ENCODE measurements at places on chromosomes 16 and 17.

- no peak for DNase-seq
Measured at GRCh38 chr16:7614021-7614795, 281.6 kb downstream of the RBFOX1 start.

- no peak for DNase-seq
Measured at GRCh38 chr16:16048904-16049582, 99.6 kb downstream of the ABCC1 start.

DNA sequence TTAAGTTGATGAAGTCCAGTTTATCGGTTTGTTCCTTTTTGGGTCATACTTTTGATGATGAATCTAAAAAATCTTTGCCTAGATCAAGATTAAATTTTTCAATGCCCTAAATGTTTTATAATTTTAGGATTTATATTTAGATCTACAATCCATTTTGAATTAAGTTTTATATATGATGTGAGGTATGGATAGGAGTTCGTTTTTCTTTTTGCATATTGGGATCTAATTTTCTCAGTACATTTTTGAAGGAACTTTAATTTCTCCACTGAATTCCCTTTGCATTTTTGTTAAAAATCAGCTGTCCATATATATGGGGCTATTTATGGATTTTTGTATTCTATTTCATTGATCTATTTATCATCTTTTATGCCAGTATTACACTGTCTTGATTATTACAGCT, 125.5 kb upstream of the HS3ST2 start:
- no peak for DNase-seq

GRCh38 chr17:72411124-72411563, 290.3 kb downstream of the SOX9 start:
- no peak for DNase-seq

DNA sequence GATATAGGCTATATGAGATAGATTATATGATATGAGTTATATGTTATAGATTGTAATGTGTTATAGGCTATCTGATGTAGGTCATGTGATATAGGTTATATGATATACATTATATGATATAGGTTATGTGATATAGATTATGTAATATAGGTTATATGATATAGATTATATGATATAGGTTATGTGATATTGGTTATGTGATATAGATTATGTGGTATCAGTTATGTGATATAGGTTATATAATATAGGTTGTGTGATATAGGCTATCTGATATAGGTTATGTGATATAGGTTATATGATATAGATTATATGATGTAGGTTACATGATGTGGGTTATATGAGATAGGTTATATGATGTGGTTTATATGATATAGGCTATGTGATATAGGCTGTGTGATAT, 68.5 kb downstream of the RGS9 start:
- no peak for DNase-seq

DNA sequence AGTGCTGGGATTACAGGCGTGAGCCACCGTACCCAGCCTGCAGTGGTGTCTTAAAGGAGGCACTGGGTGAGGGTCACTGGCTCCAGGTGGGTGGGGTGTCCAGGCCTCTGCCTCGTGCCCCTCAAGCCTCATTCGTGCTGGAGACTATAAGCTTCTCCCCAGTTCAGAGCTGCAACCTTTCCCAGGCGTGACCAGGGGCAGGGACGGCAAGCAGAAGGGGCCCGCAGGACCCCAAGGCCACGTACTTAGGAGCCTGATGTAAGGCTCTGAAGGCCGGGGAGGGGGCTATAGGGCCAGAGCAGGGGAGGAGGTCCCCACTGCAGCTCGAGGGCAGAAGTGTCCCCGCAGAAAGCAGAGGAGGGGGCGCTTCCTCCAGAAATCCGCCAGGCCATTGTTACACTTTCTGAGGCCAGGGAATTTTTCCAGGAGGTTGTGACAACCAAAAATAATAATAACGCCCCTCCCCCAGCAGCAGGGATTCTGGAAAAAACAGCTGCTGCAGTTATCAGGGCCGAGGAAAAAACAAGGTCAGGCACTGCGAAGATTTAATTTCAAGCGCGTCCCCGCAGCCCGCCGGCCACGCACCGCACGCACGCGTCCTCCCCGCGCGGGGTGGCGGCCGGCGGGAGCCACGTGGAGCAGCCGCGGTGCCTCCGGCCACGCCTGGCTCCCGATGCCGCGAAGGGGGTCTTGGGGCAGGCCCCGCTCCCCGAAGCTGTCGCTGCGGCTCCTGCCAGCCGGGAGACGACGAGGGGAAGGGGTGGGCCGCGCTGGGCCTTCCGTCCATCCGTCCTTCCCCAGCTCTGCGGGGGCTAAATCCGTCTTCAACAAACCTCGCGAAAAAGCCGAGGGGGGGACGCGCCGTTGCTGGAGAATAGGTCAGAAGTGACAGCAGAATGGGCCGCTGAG, 45.8 kb upstream of the SLC38A10 start:
- no peak for DNase-seq

DNA sequence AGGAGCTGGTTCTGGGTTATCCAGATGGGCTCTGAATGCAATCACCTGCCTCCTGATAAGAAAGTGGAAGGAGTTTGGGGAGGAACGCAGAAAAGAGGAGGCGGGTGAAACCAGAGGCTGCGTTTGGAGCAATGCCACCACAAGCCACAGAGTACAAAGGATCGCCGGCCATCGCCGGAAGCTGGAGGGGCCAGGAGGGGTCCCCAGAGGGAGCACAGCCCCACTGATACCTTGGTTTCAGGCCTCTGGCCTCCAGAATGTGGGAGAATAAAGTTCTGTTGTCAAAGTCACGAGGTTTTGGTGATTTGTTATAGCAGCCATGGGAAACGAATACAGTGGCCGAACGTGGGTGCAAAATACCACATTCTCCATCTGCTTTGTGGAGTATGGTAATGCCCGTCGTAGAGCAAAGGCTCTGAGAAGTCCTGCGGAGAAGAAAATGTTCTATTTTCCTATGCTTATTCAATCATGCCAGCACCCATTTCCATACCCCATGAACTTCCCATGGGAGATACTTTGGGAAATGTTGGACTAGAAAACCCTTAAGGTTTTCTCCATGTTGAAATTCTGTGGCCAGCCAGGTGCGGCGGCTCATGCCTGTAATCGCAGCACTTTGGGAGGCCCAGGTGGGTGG, 51.4 kb downstream of the ZDHHC7 start:
- DNase-seq, result no peak

DNA sequence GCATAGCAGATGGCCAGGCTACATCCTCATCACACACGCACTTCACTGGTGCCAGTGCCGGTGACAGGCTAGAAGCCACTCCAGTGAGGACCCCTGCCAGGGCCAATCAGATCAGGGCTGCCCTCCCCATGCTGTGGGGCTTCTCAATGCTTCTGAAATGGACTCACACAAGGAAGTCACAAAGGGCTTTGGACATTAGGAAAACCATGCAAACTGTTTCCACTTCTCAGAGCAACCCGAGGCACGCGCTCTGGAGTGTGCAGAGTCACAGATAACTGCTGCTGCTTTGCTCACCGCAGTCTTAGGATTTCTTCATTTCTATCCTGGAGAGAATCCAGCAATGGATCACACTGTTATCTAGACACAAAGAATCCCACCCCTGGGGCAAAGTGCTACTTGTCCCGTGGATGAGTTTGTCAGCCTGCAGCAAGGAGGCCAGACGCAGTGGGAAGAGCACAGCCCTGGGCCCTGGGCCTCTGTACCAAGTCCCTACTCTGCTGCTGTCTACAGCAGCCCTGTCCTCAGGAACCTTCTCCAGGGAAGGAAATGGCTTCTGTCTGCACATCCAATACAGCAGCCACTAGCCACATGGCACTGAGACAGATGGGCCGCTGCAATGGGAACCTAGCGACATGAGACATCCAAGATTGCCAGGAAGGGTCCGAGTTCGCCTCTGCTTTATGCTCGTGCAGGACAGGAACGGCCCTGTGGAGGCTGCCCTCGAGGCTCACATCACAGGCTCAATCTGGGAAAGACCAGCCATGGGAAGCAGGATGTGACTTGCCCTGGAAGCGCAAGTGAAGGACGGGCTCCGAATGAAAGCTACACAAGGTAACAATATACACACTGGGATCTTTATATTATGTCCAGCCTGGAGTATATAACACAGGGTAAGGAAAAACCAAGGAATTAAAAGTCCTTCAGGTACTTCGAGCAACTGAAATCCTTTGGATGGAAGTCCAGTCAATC, 169.3 kb downstream of the ZFHX3 start:
- DNase-seq, result no peak

- no peak for DNase-seq
Measured at GRCh38 chr17:14014657-14015056, 54.6 kb upstream of the COX10 start.

DNA sequence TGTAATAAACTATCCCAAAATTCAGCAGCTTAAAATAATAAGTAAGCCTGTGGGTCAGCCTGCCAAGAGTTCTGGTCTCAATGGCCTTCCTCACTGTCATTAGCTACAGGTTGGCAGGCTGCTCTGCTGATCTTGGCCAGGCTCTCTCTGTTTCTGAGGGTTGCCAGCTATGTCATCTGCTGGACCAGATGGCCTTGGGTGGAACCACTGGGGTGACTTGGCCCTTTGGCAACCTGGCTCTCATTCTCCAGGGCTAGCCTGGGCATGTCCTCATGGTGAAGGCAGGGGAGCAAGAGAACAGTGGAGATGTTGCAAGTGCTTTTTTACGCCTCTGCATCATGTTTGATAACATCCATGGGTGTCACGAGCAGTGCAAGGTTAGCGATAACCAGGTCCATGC, 13.9 kb downstream of the ITGAM start:
- DNase-seq, result no peak

DNA sequence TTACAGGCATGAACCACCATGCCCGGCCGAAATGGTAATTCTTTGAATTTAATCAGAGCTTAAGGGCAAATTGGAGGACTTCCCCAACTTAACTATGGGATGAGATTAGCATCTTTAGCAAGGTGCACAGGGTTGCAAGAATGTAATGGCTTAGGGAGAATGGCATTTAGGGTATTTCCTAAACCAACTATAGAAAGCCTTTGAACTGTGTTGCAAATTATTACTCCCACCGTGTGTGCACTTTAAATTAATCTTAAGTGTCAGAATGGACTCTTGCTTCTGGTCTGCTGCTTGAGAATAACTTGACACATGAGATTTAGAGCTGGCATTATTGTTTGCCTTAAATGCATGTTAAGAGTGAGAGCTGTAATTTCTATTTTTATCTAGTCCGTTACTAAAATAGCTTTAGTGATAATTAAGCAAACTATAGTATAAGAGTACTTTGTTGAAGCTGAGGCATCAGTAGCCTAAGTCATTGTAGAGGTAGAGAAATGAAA, 59.8 kb downstream of the TUBD1 start:
- no peak for DNase-seq

DNA sequence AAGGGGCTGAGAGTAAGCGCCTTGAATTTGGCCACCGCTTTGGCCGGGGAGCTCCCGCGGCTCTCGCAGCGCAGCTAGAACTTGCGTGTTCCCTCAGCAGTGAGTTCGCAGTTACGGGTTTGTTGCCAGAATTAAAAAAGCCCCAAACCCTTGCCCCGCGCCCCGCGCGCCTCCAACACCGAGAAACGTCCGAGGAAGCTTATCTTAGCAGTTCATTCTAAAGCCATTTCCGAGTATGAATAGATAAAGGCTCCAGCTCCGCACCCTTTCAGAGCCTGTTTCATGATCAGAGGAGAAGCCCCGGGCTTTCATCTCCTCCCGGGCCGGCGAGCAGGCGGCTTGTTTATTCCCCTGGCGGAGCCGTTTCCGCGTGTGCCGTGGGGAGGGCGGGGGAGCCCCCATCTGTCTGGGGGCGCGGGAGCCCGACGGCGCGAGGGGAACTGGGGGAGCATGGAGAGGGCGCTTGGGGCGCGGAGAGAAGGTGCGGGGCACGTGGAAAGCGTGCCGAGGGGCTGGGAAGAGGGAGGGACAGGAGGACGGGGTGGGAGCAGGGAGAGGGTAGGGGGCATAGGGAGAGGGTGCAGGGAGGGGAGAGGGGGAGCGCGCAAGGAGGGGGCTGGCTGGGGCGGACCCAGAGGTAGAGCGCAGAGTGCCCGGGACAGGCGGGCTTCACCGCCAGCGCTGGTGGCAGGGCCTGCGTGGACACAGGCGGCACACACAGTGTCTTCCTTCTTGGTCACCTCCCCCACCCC, 9.9 kb downstream of the TBX4 start:
- DNase-seq, result no peak

DNA sequence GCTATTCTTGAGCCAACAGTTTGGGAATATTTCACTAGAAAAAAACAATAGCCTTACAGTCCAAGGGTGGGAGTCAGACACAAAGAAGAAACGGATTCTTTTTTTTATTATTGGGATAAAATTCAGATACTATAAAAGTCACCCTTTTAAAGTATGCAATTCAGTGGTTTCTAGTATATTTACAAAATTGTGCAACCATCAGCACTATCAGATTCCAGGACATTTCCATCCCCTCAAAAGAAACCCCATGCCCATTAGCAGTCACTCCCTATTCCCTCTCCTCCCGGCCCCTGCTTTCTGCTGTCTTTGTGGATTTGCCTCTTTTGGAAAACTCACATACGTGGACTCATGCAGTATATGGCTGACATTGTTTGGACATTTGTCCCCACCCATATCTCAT, 134.4 kb downstream of the C16orf95 start:
- no peak for DNase-seq

DNA sequence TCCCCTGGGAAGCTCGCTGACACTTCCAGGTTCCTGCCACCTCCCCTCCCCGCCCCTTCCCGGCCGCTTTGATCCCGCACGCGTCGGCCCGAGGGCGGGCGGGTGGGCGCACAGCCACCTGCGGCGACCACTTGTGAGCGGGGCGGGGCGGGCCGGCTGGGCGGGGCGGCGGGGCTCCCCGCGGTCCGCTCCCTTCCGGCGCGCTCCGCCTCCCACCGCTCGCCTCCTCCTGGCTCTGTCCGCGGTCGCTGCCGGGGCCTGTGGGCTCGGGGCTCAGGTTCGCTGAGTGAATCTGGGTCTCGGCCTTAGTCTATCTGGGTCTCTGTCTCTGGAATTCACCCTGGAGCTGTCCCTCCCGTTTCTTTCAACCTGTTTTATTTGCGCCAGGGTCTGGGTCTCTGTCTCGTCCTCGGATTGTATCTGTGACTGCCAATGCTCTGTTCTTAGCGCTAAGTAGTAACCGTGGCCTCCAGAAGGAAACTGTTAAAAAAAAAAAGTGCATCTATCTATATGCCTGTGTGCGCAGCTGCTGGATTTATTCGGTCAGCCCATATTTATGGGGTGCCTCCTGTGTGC, 2.7 kb upstream of the HES7 start:
- peak; percentile 72 for DNase-seq

GRCh38 chr16:86955136-86955855, 361.9 kb downstream of the C16orf95 start:
- DNase-seq, result no peak

GRCh38 chr16:86221085-86221484, 289.2 kb upstream of the FOXF1 start:
- DNase-seq, result no peak

- no peak for DNase-seq
Measured at GRCh38 chr16:49625311-49626065, 230.4 kb downstream of the ZNF423 start.

- DNase-seq, result no peak
Measured at GRCh38 chr16:75263291-75263962, 12.0 kb upstream of the BCAR1 start.

GRCh38 chr16:89317729-89318429, 100.4 kb downstream of the ZNF778 start:
- DNase-seq, result no peak

DNA sequence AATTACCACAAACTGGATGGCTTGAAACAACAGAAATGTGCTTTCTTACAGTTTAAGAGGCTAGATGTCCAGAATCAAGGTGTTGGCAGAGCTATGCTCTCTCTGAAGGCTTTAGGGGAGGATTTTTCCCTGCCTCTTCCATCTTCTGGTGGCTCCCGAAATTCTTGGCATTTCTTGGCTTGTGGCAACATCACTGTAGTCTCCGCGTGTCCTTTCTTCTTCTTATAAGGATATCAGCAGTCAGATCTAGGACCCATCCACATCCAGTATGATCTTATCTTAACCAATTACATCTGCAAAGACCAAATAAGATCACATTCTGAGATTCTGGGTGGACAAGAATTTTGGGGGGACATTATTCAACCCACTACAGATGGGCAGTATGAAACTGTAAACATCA, 119.2 kb upstream of the PMFBP1 start:
- DNase-seq, result no peak
